RPMI7951 (cell line): ENCODE measurements at places on chromosomes 12 and 14. TPM values are rescaled to one million over a fixed set of nuclear protein-coding genes. Genes with fewer than 3 reads are reported as not detected.

CD163L1 gene
- total RNA-seq = 14.3 and 15.9 TPM in 2 replicates

SIX1 gene
- total RNA-seq = 6.7 and 7.7 TPM in 2 replicates

WNT5B gene
- total RNA-seq = 42.9 and 57.9 TPM in 2 replicates

- no peak for DNase-seq
These were observed 164.5 kb downstream of the MGAT4C start for GRCh38 chr12:86091681-86092080.

DNA sequence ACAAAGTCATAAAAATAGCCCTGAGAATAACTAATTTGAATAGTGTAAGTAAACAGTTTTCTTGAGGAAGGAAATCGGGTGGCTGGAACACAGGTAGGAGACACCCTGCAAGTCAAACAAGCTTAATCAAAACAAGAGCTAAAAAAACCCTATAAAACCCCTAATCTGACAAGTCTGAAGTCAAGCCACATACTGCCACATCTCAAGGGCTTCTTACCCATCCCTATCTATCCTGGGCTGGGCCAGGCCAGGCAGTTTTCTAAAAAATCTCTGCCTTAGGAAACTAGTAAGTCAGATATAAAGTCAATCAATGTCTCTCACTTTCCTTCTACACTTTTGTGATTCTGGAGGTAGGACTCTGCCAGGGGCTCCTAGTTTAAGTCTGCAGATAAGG is 15.3 kb downstream of the UBE2N start:
- DNase-seq = no peak
